ENCODE measurements at places on chromosomes 13 and 19.

- DNase-seq = no peak
Measured at GRCh38 chr19:58212336-58213074, 16.2 kb upstream of the ZNF544 start.

GRCh38 chr19:17450264-17451075, 2.0 kb upstream of the TMEM221 start:
- peak; percentile 51 for DNase-seq

- DNase-seq = peak; percentile 21
Measured at GRCh38 chr13:110471833-110472162, 89.7 kb downstream of the RAB20 start.

- no peak for DNase-seq
Measured at GRCh38 chr13:94309576-94309975, 169.9 kb downstream of the DCT start.

DNA sequence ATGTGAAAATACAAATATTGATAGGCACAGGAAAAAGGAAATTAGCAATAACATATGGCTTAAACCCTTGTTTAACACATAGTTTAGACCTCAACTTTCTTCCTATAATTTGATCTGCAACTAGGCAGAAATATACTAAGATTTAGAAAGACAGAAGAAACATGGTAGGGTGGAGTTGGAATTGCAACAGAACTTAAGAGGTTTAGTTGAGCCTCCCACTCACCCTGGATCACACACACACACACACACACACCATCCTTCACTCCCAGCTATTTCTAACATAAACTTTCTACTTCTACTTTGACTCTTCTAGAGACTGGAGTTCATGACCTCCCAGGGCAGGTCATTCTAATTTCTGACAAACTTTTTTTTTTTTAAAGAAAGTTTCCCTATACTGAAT, 47.4 kb downstream of the FLT3 start:
- DNase-seq = no peak

GRCh38 chr13:46761866-46762265, 35.1 kb downstream of the ESD start:
- no peak for DNase-seq

GRCh38 chr19:45177817-45178261, at the start of gene TRAPPC6A:
TRAPPC6A (minus strand) TSS chr19:45178237; CDS start chr19:45178218, 19 bp downstream.
- no peak for DNase-seq

- DNase-seq = no peak
Measured at GRCh38 chr13:73449252-73449651, 390.4 kb downstream of the KLF5 start.

DNA sequence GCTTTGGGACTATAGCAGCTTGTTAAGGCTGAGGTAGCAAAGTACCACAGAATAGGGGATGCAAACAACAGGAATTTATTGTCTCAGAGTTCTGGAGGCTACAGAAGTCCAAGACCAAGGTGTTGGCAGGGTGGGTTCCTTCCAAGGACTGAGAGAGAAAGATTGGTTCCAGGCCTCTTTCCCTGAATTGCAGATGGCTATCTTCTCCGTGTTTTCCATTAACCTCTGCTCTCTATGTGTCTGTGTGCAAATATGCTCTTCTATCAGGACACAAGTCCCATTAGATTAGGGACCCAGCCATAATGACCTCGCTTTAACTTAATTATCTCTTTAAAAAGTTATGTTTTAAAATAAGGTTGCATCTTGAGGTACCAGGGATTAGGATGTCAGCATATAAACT, 1732.9 kb upstream of the SLC10A2 start:
- DNase-seq = no peak
